Panc1 (cell line): ENCODE measurements at places on chromosomes 3 and 15. TPM values are rescaled to one million over a fixed set of nuclear protein-coding genes. Genes with fewer than 3 reads are reported as not detected.

The SKOR1 gene
- 0.21 TPM for total RNA-seq

DNA sequence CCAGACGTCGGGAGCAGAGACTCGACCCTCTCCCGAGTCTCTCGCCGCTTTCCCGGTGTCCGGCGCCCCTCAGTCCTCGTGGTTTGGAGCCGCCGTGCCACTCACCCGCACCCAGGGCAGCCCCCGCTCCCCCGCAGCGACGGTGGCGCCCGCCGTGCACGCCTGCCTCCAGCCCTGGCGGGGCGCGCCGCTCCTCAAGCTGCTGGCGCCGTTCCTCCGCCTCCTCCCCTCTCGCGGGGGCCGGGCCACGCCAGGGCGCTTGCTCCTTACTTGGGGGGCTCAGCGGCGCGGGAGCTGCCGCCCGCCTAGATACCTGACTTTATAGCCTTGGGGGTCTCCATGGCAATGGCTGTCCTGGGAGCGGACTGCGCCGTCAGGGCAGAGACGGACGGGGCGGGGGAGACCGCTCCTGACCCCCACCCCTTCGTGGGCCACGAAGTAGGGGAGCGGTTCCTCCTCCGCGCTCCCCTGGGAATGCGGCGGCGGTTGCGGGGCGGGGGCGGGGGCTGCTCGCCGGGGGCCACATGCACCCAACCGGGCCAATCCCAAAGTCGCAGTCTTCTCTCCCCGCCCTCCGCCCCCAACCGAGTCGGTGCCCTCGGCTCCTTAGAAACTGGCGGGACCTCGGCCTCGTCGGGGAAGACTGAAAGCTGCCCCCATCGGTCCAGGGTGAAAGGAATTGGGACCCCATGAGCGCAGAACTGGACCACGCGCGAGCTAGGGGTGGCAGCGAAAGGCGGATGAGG, at the start of gene ANKRD63:
ANKRD63 (minus strand) TSS at position 196 of the 746 bp plus-strand sequence. CDS start 478 bp downstream, outside the sequence.
- no peak for DNase-seq

- no peak for DNase-seq
These were observed 54.7 kb downstream of the CRYGS start for GRCh38 chr3:186489507-186489906.

GRCh38 chr3:27171113-27171512, 198.1 kb downstream of the NEK10 start:
- DNase-seq: no peak

- peak; percentile 42 for DNase-seq
These were observed 26.9 kb downstream of the PIERCE2 start for GRCh38 chr15:55434989-55435825.

DNA sequence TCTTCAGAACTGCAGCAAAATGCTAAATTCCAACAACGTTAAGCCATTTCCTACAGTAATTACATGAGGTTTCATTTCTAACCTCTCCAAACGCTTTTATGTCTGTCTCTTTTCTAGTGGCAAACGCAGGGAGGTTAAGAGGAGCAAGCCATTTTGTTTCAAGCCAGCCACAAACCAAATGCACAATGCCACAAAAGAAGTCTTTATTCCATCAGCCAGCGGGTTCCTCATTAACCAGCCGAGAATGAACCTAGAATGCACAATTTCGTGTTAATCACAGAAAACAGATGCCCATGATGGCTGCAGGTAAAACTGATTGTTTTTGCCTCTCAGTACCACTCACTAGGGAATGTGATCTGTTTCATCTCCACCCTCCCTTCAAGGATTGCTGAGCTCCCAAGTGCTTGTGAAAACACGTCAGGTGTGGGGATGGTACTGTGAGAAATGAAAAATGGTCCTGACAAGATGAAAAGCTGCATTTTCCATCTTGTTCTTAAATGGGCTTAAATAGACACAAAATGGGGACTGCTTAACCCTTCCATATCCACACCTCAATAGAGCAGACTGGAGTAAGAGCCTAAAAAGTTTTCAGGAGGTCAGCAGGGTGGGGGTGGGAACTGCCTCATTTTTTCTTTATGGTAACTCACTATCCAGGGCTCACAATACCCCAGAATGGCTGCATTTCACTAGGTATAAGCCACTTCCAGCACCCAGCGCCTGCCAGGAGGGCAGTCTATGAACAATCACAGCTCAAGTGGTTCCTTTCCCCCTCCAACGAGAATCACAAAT, 277.1 kb downstream of the MAGI1 start:
- DNase-seq: no peak

GRCh38 chr3:116020495-116020894, 397.2 kb downstream of the GAP43 start:
- DNase-seq: no peak

DNA sequence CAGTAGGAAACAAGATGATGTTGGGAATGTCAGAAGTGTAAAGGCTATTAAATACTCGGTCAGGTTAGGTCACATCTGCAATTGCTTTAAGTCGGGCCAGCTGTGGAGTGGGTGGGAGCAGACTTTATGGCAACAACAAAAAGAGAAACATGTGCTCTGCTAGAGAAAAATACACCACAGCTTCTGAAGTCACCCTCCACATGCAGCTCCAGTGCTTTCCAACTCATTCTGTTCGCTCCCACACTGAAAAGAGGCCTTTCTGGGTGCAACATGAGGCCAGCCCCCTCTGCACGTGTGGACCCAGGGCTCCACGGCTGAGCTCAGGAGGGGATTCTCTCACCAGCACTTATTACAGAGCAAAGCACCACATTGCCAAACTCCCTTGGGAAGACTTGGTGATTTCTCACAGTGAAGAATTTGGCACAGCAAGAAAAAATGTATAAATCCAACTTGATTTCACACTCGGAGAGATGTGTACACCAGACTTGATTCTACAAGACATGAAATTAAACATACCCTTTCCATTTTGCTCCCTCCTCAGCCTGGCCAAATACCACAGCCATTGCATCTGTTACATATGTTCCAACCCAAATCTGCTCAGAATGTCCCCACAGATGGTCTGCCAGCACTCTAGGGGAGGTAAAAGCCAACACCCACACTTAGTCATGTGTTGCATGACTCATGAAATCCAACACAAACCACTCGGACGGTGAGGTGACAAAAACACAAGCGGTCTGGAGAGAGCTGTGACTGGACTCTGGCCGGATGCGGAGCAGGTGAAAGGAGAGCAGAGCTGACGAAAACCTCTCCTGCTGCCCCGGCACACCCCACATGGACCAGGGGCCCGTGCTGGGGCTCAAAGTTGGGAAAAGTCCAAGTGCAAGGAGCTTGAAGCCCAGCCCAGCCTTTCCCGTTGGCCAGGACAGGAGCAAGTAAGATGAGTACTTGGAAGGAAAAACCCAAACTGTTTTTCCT, 74.6 kb downstream of the ITGB5 start:
- DNase-seq: peak; percentile 71

DNA sequence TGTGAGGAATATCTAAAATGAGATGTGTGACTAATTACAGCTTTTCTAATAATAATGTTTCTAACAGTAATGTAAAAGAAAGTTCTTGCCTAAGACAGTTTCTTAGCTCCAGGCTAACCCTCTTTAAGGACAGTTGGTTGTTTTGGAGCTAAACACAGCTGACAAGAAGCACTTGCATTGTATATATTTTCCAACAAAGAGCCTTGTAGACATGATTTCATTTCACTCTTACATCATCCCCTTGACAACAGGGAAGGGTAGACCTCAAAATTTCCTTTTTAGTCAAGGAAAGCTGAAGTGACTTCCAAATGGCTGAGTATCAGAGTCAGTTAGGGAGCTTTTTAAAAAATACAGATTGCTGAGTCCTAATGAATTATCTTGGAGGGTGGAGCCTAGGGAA, 4.1 kb downstream of the ARID3B start:
- DNase-seq: no peak

GRCh38 chr3:128084675-128085021, 32.4 kb downstream of the SEC61A1 start:
- DNase-seq: no peak

DNA sequence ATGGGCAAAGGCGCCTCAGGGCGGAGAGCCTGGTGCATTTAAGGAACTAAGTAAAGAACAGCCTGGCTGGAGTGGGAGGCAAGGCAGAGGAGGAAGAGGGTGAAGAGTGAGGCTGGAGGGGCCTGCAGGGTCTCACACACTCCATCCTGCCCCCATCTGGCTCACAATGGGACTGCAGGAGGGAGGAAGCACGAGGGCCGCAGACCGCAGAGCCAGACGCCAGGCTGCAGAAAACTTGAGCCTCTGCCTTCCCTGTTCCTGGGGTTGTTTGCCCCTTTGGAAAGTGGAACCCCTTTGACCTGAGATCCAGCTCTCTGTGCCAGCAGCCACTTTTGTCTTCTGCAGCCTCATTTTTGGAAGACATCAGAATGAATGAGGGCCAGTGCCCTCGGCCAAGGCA, 138.0 kb downstream of the SRGAP3 start:
- DNase-seq: no peak

- DNase-seq: no peak
These were observed 13.5 kb upstream of the AADAC start for GRCh38 chr3:151800431-151800830.
